ENCODE measurements at places on chromosomes 3 and 15.

GRCh38 chr3:40207796-40208195 is 101.7 kb upstream of the EIF1B start:
- DNase-seq = no peak

- DNase-seq = no peak
These were observed 84.1 kb downstream of the P3H2 start for GRCh38 chr3:190036631-190037030.

DNA sequence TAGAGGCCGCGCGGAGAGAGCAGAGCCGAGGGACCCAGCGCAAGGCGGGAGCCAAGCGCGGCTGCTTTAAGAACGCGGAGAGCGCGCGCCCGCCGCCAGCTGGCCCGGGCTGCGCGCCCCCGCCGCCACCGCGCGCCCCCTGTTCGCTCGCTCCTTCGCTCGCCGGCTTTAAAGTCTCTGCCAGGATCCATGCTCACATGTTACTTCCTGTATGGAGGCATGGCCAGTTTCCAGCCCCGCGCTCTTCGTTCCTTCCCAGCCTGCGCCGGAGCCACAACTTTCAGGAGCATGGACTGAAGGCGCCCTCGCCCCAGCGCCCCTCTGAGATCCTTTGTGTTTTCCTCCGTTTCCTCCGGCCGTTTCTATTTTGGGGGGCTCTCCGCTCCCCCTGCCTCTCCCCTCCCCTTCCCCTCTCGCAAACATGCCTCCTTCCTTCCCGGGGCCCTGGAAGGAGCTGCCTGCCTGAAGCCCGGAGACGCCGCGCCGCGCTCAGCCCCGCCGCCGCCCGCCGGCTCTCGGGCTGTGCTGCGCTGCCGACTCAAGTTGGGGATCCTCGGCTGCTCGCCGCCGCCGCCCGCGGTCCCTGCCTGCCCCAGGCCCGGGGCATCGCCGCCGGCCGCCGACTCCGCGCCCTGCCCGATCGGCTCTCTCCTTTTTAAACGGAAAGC is at the start of gene PTPRG:
Gene PTPRG, plus strand, starts transcription at position 198 of the 668 bp plus-strand sequence. CDS start 717 bp downstream, outside the sequence.
- DNase-seq = peak; percentile 67

- no peak for DNase-seq
These were observed 420.6 kb upstream of the RBMS3 start for GRCh38 chr3:28860307-28860706.
